H7 (cell line): ENCODE measurements at places on chromosomes 12 and 14. TPM values are rescaled to one million over a fixed set of nuclear protein-coding genes. Genes with fewer than 3 reads are reported as not detected.

Gene NOVA1
- total RNA-seq, result 4.7 and 6.9 TPM in 2 replicates

DNA sequence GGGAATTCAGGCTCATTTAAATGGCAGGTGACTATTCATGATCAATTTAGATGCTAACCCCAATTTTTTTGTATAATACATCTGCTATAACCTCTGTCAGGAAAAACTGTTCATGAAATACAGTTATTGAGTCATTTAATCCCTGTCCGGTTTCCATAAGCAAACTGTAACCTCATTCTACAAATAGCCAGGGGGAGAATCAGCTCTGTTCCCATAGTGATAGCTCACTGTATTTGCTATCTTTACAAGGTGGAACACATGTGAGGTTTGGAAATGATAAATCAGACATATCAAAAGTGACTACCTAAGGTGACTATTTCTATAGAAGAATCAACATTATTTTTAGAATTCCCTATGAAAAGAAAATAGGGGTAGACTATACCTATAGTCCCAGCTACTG is 38.6 kb upstream of the VPS33A start:
- DNase-seq, result no peak

Gene ADAM20
- 0.10 and 0.59 TPM in 2 replicates for total RNA-seq

Gene LHX5
- total RNA-seq, result 0.07 and 0.85 TPM in 2 replicates

DNA sequence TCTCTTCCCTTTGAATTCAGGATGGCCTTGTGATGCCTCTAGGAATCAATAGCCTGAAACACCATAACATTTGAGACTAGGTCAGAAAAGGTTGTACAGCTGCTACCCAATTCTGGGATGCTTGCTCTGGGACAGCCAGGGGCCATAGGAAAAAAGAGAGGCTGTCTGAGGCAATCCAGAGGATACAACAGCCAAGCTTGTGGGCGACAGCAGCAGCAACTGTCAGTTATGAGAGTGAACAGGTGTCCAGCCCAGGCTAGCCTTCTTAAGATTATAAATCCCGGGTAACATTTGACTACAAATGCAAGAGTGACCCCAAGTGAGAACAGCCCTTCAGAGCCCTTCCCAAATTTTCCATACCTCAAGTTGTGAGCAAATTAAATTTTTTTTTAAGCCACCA is 11.1 kb downstream of the DCN start:
- DNase-seq, result no peak

DNA sequence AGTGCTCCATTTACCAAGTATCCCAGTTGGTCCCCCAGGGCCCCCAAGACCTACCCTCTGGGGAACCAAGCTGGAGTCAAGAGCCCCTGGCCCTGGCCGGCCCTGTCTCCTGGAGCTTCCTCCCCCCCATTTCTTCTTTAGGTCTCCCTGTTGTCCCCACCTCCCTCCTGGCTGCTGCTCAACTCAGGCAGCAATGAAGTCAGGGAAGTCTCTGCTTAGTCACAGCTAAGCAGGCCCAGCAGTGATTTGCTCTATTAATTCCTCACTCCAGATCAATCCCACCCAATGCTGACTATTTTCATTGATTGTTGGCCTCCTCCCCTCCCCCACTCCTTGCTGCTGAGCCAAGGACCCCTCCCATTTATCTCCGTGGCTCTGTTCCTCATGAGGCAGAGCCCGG is 28.3 kb downstream of the VSX2 start:
- DNase-seq, result no peak

DNA sequence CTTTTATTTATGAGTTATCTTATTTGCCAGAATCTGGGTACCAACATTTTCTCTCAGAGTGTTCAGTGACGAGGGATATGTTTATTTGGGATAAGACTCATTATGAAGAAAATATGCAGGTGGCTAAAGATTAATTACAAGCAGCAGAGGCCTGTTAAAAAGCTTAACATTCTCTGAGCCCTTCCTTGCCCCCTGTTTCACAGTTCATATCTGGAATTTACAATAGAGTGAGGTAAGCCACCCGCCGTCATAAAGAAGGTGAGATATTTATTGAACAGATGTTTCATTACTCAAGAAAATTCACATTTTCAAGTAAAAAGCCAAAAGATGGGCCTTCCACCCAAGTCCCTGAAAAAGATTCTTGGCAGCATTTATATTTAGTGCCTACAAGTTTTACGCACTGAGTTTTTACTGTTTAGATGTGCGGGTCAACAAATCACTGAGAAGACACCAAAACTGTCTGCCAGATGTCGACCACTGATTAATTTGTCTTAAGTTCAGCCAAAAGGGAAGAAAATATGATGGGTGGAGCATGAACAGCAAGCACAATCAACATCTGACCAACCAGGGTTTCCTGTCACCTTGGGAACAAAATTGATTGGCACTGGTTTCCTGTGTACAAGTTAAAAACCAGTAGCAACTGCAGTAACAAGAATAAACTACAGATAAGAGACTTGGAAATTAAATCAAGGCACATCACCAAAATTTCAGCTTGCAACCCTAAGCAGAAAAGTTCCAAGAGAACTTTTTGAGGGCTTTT is 85.5 kb upstream of the PTPRB start:
- DNase-seq, result no peak

- no peak for DNase-seq
These were observed 5.1 kb upstream of the MAGOHB start for GRCh38 chr12:10618338-10618987.

DNA sequence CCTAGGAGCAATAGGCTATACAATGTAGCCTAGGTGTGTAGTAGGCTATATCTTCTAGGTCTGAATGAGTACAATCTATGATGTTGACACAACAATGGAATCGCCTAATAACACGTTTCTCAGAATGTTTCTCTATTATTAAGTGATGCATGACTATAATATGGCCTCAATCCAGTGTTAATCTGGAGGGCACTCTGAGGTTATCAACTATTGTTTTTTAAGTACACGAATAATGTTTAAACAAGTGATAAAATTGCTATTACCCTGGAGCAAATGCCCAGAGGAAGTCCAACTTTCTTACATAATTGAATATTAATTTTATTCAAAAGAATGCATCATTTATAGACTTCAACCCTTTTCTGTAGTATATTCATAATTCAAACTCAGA is 16.4 kb upstream of the CNIH1 start:
- no peak for DNase-seq

DNA sequence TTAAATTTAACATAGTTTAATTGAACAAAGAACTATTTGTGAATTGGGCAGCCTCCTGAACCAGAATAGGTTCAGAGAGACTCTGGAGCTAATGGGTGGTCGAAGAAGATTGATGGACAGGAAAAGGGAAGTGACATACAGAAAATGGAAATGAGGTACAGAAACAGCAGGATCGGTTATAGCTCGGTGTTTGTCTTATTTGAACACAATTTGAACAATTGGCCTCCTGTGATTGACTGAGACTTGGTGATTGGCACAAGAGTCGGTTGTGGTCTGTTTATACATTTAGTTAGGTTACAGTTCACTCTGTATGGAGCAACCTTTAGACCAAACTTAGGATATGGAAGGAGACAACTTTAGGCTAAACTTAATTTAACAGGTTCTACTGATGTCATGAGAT is 18.4 kb upstream of the CFL2 start:
- no peak for DNase-seq

DNA sequence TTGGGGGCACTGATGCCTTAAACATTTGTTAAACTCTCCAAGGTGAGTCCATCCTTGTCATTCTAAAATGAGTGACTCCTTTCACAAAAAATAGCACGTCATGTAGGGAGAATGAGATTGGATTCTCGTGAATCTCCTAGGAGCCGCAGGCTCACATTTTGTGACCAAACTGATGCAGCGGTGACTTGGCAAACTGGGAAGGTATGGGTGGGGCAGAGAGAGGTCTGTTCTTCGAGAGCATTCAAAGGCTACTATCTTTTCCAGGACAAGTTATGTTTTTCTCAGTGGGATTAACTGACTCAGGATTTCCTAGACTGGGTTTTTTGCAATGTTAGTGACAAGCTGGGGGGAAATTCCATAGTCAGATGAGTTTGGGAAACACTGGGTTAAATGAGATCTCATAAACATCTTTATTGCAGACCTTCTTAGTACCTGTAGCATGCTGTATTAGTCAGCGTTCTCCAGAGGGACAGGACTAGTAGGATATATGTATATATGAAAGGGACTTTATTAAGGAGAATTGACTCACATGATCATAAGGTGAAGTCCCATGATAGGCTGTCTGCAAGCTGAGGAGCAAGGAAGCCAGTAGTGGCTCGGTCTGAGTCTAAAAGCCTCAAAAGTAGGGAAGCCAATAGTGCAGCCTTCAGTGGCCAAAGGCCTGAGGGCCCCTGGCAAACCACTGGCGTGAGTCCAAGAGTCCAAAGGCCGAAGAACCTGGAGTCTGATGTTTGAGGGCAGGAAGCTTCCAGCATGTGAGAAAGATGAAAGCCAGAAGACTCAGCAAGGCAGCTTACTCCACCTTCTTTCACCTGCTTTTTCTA is 61.0 kb downstream of the FOXN4 start:
- no peak for DNase-seq

Gene EPYC
- not detected in 2 replicates for total RNA-seq
